CD4-positive, alpha-beta T cell treated with Interleukin-12 subunit alpha and Interleukin-12 subunit beta, for 1 hour (primary cell): ENCODE measurements at places on chromosomes 7 and 10.

- DNase-seq: peak; percentile 39
Measured at GRCh38 chr10:30456266-30456665, 22.3 kb downstream of the MAP3K8 start.

DNA sequence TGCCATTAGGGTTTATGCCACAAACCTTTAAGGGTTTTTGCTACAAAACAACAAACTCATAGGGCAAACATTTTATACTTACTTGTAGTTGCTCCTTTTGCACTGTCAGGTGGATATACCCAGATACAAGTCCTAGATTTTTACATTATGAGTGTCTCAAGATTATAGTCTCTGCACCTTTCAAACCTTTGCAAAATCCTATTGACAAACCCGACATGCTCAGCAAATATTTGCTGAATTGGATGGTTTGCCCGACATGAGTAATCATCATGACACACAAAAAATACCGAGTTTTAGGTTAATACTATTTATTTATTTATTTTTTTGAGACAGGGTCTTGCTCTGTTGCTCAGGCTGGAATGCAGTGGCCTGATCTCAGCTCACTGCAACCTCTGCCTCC lies 117.3 kb downstream of the SLC25A13 start:
- no peak for DNase-seq

GRCh38 chr10:122047560-122047959 lies 58.6 kb downstream of the TACC2 start:
- DNase-seq: no peak

- DNase-seq: no peak
Measured at GRCh38 chr7:131358636-131359035, 31.0 kb downstream of the MKLN1 start.

DNA sequence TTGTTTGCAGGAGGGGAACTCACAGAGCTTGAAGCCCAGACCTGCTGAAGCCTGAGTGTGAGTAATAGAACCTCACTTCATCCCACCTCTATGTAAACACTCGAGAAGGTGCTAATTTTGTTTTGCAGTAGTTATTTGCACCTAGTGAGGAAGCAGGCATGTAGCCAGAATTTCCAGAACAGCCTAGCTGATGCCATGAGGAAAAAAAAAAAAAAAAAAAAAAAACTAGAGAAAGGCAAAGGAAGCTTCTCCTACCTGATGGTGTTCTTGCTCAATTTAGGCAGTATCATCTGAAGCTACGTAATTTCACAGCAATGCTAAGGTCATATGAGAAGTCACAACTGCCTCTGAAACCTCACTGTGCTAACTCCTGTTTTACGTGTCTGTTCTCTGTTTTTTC lies 13.6 kb upstream of the GPR37 start:
- DNase-seq: no peak

DNA sequence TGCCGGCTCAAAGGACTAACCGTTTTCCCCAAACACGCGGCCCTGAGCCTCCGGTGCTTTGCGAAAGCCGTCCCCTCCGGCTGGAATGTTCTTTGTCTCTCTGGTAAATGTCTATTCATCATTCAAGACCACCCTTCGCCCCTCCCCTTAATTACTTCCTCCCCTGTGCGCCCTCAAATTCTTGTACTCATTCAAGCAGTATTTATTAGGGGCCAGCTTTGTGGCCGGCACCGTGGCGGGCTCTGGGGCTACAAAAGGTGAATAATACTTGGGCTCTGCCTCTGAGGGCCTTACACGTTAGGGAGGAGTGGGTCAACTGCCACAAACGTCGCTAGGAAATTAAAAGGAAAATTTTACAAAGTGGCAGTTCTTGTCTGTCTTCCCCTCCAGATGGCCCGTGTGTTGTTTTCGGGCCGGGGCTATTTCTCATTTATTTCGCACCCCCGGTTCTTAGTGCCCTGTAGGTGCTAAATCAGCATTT lies 1.5 kb upstream of the MEST start:
- DNase-seq: no peak

- DNase-seq: peak; percentile 30
Measured at GRCh38 chr7:159209429-159209828, 64.8 kb upstream of the VIPR2 start.

- DNase-seq: no peak
Measured at GRCh38 chr7:88590963-88591362, 168.5 kb upstream of the ZNF804B start.

GRCh38 chr7:122305475-122306319 lies 1.1 kb upstream of the FEZF1 start:
- no peak for DNase-seq

- no peak for DNase-seq
Measured at GRCh38 chr10:3848775-3849635, 64.0 kb upstream of the KLF6 start.

- DNase-seq: peak; percentile 74
Measured at GRCh38 chr10:132961787-132962622, 19.6 kb upstream of the CFAP46 start.

DNA sequence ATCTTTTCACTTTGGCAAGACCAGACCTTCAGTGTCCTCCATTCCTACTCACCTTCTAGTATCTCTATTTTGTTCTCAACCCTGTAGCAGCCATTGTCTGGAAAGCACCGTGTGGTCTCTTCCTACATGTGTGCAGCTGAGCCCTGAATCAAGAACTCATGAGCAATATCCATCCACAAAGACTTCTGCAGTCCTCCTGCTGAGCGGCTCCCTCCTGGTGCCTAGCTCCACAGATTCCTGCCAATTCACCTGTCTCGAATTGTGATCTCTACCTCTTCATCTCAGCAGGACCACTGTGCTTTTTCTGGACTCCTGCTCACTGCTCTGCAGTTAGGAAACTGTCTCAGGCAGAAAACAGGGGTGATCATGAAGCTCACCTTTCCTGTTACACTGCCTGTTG lies 118.8 kb downstream of the RELN start:
- DNase-seq: no peak

DNA sequence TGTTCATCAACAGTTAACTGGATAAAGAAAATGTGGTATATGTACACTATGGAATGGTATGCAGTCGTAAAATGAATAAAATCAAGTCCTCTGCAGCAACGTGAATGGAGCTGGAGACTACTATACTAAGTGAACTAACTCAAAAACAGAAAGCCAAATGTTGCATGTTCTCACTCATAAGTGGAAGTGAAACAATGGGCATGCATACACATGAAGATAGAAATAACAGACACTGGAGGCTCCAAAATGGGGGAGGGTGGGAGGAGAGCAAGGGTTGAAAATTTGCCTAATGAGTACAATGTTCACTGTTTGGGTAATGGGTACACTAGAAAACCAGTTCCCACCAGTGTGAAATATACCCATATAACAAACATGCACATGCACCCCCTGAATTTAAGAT lies 179.5 kb downstream of the ZWINT start:
- no peak for DNase-seq

DNA sequence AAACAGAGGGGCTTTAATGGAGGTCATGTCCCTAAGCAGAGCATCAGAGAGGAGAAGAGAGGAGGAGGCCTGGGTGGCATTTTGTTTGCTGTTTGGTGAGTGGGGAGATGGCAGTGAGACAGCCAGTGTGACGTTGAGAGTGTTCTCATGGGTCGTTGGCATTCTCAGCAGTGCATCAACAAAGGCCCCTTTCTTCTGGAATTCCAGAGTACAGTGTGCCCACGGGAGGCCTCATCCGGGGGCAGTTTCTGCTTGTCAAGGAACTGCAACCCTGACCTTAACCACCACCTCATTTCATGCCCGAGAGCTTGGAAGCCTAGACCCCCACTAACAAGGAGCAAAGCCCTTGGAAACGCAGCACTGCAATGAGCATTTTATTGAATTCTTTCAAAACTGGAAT lies 92.9 kb downstream of the CELF2 start:
- DNase-seq: no peak

DNA sequence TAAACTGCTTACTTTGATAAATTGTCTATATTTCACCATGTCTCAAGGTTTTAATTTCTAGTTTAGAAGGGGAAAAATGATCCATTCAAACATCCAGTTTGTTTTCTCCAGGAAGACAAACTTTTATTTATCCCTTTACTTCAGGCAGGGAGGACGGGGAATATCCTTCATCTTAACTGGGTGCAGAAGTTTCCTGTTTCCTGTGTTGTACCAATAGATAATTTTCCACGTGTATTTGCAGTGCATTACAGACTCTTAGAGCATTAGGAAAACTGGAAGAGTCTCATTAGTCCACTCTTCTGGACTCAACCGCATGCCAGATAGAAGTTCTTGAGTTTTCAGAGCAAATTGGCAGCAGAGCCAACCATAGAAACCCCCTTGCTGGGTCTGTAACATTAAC lies 39.4 kb upstream of the PIP4K2A start:
- DNase-seq: no peak

- no peak for DNase-seq
Measured at GRCh38 chr10:103510046-103510685, 16.7 kb downstream of the NEURL1 start.

- DNase-seq: no peak
Measured at GRCh38 chr10:132580143-132580542, 42.6 kb downstream of the INPP5A start.

GRCh38 chr7:30771174-30771879 lies at the start of gene MINDY4:
MINDY4 (plus strand) TSS chr7:30771417; CDS start chr7:30771494, 77 bp downstream.
- peak; percentile 74 for DNase-seq

DNA sequence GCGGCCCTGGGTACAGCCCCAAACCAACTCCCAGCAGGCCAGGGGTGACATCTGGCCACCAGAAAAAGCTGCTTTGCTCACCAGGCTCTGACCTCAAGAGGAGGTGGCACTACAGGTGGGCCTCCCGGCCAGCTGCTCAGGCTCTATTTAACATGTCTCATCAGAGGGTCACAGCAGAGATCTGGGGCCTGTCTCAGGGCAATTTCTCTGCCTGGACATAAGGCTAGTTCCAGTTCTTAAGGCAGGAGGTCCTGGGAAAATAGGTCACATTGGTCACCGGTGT lies 88.6 kb downstream of the GFRA1 start:
- no peak for DNase-seq

- DNase-seq: no peak
Measured at GRCh38 chr7:87426160-87426559, 49.3 kb downstream of the ABCB4 start.

- no peak for DNase-seq
Measured at GRCh38 chr10:129523723-129524316, 56.8 kb downstream of the MGMT start.

DNA sequence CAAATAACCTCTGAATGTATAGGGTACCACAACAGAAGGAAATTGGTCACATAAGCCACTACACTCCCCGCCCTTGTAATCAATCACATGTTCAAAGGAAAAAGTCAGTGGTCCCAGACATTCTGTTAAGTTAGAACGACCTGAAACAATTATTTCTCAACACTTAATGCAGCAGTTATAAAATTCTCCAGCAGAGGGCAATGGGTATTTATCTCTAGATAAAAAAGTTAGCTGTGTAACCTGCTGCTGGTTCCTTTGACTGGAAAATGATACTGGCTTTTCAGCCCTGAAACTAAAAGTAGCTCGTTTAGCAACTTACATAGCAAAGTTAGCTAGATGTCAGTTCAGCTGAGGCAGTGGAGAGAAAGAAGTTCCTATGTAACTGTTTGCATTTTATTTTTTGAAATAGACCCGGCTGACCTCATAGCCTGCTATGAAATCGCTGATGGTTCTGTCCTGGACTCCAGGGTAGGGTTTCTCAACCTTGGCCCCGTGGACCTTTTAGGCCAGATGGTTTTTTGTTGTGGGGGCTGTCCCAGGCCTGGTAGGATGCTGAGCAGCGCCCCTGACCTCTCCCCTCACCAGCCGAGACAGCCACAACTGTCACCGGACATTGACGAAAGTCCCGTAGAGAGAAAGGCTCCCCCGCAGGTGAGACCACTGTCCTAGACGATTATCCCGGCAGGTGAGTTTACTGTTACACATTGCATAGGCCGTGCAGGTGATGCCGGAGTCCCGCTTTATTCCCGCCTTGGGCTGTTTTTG lies 40.2 kb upstream of the PROSER2 start:
- peak; percentile 41 for DNase-seq

DNA sequence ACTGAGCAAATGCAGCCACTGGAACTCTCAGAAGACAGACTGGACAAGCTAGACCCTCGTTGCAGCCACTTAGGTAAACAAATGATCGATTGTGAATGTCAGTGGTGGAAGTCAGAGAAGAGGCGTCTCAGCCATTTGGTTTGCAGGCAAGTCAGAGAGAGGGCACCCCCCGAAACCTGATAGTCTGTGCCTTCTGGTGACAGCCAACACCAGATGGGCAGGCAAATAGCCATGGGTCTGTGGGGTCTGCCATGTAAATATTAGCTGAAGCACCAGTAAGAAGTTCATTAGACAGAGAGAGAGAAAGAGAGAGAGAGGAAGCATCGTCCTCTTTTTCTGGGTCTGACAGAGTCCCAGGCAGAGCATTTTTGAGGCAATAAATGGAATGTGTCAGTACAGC lies 5.4 kb downstream of the PPP1R17 start:
- no peak for DNase-seq

DNA sequence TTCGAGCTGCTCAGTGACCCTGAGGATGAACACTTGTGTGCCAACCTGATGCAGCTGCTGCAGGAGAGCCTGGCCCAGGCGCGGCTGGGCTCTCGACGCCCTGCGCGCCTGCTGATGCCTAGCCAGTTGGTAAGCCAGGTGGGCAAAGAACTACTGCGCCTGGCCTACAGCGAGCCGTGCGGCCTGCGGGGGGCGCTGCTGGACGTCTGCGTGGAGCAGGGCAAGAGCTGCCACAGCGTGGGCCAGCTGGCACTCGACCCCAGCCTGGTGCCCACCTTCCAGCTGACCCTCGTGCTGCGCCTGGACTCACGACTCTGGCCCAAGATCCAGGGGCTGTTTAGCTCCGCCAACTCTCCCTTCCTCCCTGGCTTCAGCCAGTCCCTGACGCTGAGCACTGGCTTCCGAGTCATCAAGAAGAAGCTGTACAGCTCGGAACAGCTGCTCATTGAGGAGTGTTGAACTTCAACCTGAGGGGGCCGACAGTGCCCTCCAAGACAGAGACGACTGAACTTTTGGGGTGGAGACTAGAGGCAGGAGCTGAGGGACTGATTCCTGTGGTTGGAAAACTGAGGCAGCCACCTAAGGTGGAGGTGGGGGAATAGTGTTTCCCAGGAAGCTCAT lies 1.1 kb downstream of the DDIT4 start:
- peak; percentile 78 for DNase-seq

GRCh38 chr7:24318326-24318725 lies 34.3 kb downstream of the NPY start:
- no peak for DNase-seq

DNA sequence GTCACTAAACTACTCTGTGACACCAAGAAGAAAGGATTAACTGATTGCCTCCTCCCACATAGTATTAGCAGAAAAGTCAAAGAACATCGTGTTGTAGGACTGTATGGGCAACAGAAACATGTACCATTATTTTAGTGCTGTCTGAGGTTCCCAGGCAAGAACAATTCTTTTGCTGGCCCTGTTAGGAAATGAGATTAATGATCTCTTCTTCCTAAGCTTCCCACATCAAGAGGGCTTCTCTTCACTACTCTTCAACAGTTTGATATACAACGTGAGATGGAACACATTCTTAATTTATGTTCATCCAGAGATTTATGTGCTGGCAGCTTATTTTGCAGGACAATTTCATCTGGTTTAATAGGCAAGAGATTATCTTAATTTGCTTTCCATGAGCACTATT lies 219.6 kb downstream of the DOCK4 start:
- DNase-seq: no peak

DNA sequence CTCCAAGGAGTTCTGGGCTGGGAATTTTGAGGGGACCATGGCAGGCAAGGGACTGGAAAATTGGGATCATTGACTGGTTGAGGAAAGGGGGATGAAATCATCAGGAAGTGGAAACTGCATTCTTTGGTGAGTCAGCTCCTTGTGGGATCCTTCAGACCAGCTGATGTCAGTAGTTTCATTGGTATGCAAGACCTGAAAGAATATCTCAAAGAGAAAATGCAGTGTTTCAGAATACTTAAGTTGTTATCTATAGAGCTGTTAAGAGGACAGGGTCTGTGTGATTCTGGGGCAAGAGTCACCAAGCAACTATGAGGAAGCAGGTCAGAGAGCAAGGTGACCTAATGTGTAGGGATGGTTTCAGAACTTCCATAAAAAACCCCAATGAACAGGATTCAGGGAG lies 595.9 kb upstream of the AUTS2 start:
- no peak for DNase-seq
